ENCODE measurements at places on chromosomes 2 and 18.

DNA sequence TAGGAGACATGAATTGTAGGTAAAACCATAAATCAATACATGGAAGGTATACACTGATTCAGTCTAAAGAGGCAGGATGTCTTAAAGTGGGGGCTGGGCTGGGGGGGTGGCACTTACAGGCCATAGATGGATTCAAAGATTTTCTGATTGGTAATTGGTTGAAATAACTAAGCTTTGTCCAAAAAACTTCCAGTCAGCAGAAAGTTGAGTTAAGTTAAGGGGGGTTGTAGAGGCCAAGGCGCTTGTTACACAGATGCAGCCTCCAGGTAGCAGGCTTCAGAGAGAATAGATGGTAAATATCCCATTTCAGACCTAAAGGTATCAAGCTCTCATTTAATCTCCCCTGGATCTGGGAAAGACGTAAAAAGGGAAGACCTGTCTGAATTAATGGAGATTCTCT is 233.6 kb upstream of the NRXN1 start:
- DNase-seq, result no peak

DNA sequence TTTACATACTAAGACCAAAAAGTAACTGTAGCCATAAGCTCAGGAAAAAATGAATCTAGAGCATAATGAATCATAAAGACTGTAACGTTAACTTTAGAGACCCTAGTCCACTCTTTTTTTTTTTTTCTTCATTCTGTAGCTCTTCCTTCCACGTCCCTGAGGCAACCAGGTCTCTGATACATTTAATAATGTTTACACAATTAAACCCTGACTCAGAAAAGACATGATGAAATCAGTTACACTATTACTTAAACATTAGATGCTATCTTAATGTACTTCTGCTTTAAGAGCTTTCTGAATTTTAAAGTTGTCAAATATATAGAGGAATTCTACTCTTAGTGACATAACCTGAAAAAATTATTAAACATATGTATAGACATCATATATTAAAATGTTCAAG is 1121.5 kb upstream of the DDX18 start:
- no peak for DNase-seq

DNA sequence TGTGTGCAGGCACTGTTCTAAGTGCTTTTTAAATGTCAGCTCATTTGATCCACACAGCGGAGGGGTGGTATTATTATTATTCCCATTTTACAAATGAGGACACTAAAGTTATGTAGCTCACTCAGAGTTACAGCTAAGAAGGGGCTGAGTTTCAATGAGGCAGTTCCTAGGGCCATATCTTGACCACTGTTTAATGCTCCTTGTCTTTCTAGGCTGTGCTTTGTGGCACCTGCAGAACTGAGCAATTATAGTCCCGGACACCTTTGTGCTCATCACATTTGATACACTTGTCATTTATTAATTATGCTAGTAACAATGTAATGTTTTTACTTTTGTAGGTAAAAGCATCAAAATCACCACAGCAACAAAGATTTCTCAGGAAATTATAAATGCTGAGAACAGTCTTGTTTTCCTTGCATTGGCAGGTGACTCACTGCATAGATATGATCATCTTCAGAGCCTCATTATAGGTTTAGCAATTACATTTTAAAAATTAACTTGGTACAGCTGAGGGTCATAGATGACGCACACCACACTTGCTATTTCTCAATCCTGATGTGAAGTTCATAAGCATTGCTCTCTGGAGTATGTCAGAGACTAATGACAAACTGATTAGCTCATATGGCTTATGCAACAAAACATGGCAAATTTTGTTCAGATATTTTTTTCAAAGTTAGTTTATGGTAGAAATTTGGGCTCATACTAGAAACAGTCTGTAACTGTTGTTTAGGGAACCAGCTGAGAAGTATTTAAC is 366.8 kb downstream of the TGIF1 start:
- no peak for DNase-seq

DNA sequence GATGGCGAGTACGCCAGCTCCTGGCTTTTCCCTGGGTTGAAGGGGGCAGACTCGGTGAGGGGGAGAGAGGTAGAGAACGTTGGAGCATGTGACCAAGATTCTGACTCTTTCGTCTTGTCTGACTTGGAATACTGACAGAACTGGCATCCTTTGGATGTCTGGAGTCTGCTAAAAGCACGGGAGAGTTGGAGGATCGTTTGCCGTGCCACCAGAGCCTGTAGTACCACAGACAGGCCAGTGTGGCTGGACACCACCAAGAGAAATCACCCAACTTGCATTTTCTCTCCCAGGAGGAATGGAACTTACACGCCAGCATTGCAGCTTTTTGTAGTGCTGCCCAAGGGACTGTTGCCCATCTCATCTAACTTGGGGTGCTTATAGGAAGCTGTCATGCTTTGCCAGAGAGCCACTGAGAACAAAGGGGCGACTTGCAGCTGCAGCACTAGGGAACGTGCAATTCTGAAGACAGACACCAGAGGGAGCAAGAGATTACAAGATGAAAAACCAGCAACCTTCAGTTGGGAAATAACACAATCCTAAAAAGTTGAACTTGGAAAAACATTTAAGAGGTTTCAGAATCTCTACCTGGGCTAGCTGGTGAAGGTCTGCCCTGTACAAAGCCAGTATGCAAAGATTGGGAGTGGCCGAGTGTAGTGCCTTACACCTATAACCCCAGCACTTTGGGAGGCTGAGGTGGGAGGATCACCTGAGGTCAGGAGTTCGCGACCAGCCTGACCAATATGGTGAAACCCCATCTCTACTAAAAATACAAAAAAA is 24.1 kb downstream of the PSMG2 start:
- peak; percentile 61 for DNase-seq

DNA sequence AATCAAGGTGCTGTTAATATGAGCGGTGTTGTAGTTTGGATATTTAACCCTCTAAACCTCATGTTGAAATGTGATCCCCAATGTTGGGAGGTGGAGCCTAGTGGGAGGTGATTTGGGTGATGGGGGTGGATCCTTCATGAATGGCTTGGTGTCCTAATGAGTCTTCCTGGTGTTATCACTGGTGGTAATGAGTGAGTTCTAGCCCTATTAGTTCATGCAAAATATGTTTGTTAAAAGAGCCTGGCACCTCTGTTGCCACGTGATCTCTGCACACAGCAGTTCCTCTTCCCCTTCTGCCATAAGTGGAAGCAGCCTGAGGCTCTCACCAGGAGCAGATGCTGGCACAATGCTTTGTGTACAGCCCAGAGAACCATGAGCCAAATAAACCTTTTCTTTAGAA is 158.4 kb downstream of the FMNL2 start:
- DNase-seq, result no peak

Data from HEK293T (cell line).